ENCODE measurements at places on chromosomes 5 and 9. TPM values are rescaled to one million over a fixed set of nuclear protein-coding genes. Genes with fewer than 3 reads are reported as not detected.

Gene RANBP17
- total RNA-seq: 18.2 TPM

Gene CAVIN4
- 2.4 TPM for total RNA-seq

Gene HTR4
- total RNA-seq: not detected

Gene DOCK8
- total RNA-seq: under 0.01 TPM

Gene DBH
- total RNA-seq: not detected

Gene ERP44
- 21.4 TPM for total RNA-seq

Gene STKLD1
- total RNA-seq: 0.59 TPM

Gene TAF11L10
- not detected for total RNA-seq

Gene LMX1B
- total RNA-seq: not detected

Gene LCN1
- total RNA-seq: 0.59 TPM

Gene BTNL8
- not detected for total RNA-seq

Gene NTNG2
- 4.2 TPM for total RNA-seq

Gene PCDHA6
- total RNA-seq: 0.60 TPM

Gene PTGS1
- 2.6 TPM for total RNA-seq

Gene ENTREP1
- under 0.01 TPM for total RNA-seq

Gene ANKRD31
- total RNA-seq: 0.14 TPM

Gene CBY3
- total RNA-seq: not detected

Gene GADD45G
- total RNA-seq: 1.8 TPM

Gene RAB3C
- total RNA-seq: not detected

Gene PPP1R26
- 10.4 TPM for total RNA-seq

Gene NR4A3
- total RNA-seq: 0.30 TPM

Gene ENTPD8
- not detected for total RNA-seq

Gene PHF24
- 0.30 TPM for total RNA-seq

Gene PLCXD3
- total RNA-seq: under 0.01 TPM

Gene RMRP
- 680 TPM for total RNA-seq

Gene ZDHHC11B
- total RNA-seq: not detected

Gene CA9
- 8.1 TPM for total RNA-seq

Gene TPPP
- 0.37 TPM for total RNA-seq

Gene TMEM232
- 1.7 TPM for total RNA-seq

Gene UNC5A
- not detected for total RNA-seq

Gene PLEKHG4B
- 0.30 TPM for total RNA-seq

Gene ACOT12
- total RNA-seq: not detected

Gene ARID3C
- not detected for total RNA-seq

Gene PDLIM7
- total RNA-seq: 241 TPM

Gene SLC4A9
- total RNA-seq: not detected

Gene CYSRT1
- total RNA-seq: 0.30 TPM

Gene GNG10
- total RNA-seq: 85.8 TPM

Gene CKMT2
- 3.3 TPM for total RNA-seq

Gene IL9
- not detected for total RNA-seq

Gene GPR150
- under 0.01 TPM for total RNA-seq

Gene OLFM1
- 2.9 TPM for total RNA-seq

Gene GZMA
- total RNA-seq: not detected

Gene FOXI1
- total RNA-seq: not detected

Gene DDX4
- total RNA-seq: not detected

Gene ECPAS
- total RNA-seq: 73.9 TPM

Gene PCDHGA7
- total RNA-seq: 4.2 TPM

Gene SPINK13
- not detected for total RNA-seq

Gene C5orf58
- not detected for total RNA-seq

Gene TAF11L5
- total RNA-seq: not detected

Gene SLC46A2
- not detected for total RNA-seq

Measured in smooth muscle cell of the umbilical artery (primary cell).